Bronchial smooth muscle cell (primary cell): ENCODE measurements at places on chromosomes 12 and 14. TPM values are rescaled to one million over a fixed set of nuclear protein-coding genes. Genes with fewer than 3 reads are reported as not detected.

WSCD2 gene
- not detected in 2 replicates for total RNA-seq

AHNAK2 gene
- total RNA-seq, result 137 and 171 TPM in 2 replicates

NUP107 gene
- total RNA-seq, result 23.5 and 27.9 TPM in 2 replicates

SPX gene
- 0.63 TPM in 1 of 2 replicates, not detected in the other for total RNA-seq

TMEM260 gene
- total RNA-seq, result 9.1 and 10.9 TPM in 2 replicates

TEX52 gene
- total RNA-seq, result not detected in 2 replicates

ESR2 gene
- total RNA-seq, result 0.32 and 1.4 TPM in 2 replicates
